ENCODE measurements at places on chromosomes 7 and 10. TPM values are rescaled to one million over a fixed set of nuclear protein-coding genes. Genes with fewer than 3 reads are reported as not detected.

CELF2 gene
- total RNA-seq = 14.4 TPM

CTNNA3 gene
- total RNA-seq = 2.9 TPM

PRKAR2B gene
- total RNA-seq = 6.3 TPM

PFKFB3 gene
- total RNA-seq = 14.0 TPM

MKX gene
- 0.36 TPM for total RNA-seq

GRCh38 chr10:13987446-13987845, 343.3 kb downstream of the FRMD4A start:
- peaks cover 51% of the 10 kb centered on the region for H3K4me1 ChIP-seq
- H3K4me3 ChIP-seq = no peak overlapping the region
- no peaks in the 10 kb centered on the region for H3K36me3 ChIP-seq

DNA sequence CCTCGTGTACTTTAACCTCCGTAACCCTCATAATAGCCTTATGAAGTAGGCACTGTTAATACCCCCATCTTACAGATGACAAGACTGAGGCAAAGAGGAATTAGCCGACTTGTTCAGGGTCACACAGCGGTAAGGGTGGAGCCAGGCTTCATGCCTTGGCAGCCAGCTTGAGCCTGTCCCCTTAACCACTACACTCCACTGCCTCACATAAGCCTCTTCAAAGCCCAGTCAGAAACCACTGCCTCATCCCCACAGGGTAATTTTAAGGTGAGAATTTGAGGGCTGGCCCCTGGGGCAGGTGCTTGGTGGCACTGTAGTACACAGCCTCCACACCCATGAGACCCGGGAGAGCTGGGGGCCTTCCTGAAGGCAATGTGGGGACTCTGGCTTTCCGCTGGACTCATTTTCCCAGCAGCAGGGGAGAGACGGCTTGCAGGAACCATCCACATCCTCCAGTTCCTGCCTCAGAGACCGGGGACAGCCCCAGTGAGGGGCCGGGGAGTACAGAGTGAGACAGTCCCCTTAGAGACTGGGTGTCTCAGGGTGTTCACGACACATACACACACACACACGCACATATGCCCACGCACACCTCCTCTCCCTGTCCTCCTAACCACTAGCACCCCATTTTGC, 7.6 kb upstream of the C10orf105 start:
- no peak for DNase-seq
- H3K36me3 ChIP-seq = no peaks in the 10 kb centered on the region
- no peaks in the 10 kb centered on the region for H3K27me3 ChIP-seq
- peaks cover 24% of the 10 kb centered on the region for H3K4me1 ChIP-seq
- H3K27ac ChIP-seq = peak overlapping the region; percentile 82

- H3K27me3 ChIP-seq = no peaks in the 10 kb centered on the region
- no peak for DNase-seq
- no peak overlapping the region for H3K4me3 ChIP-seq
- H3K4me1 ChIP-seq = peaks cover 6% of the 10 kb centered on the region
These were observed 103.3 kb upstream of the GATA3 start for GRCh38 chr10:7950981-7951847.

- no peak for DNase-seq
- peak overlapping the region; percentile 29 for H3K4me3 ChIP-seq
- peaks cover 70% of the 10 kb centered on the region for H3K4me1 ChIP-seq
- H3K27ac ChIP-seq = peak overlapping the region; percentile 83
- H3K27me3 ChIP-seq = no peaks in the 10 kb centered on the region
These were observed 138.1 kb upstream of the TCF7L2 start for GRCh38 chr10:112811741-112812551.

Measured in type B pancreatic cell (in vitro differentiated cells).